ENCODE measurements at places on chromosomes 2 and 18.

GRCh38 chr2:239316562-239317465 lies 84.0 kb downstream of the HDAC4 start:
- DNase-seq, result no peak

DNA sequence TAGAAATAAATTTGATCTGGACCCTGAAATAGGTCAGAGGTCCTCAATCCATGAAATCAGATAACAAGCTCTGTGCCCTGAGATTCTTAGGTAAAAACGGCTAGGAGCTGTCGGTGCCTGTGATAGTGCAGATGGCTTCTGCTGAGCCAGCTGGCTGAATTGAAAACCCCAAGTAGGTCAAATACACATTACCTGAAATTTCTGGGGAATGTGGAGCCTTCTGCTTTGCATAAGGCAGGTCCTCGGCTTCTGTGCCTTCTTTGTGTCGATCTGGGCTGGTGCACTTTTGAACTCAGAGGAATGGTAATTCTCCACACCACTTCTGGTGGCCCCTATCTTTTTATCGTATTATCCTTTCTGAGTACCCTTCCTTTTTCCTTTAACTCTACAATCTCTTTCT lies 66.6 kb downstream of the CNTNAP5 start:
- no peak for DNase-seq

DNA sequence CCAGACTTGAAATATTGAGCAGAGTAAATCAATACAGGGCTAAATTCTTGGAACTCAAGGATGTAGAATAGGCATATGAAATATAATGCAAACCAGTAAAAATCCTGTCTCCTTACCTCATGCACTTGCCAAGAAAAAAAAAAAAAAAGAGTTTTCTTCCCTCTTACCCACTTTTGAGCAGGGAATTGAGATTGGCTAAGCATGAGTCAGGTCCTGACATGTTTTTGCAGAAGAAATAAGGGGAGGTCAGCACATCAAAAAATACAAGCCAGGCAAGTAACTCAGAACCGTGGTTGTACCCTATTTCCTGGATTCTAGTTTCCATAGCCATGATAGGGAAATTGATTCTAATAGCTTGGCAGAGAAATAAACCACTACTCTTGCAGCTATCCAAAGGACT lies 1526.7 kb downstream of the LRP1B start:
- DNase-seq, result no peak

GRCh38 chr2:83051538-83052170 lies 1407.4 kb downstream of the SUCLG1 start:
- no peak for DNase-seq
